ENCODE measurements at places on chromosomes 12 and 14.

- H3K36me3 ChIP-seq = peaks cover 6% of the 10 kb centered on the region
- peak overlapping the region; percentile 89 for H3K4me3 ChIP-seq
- no peaks in the 10 kb centered on the region for H3K4me1 ChIP-seq
- peak overlapping the region; percentile 9 for H3K27ac ChIP-seq
- DNase-seq = no peak
Observed at GRCh38 chr14:77458249-77458950, 507 bp downstream of the AHSA1 start.

- no peak overlapping the region for H3K4me3 ChIP-seq
- no peaks in the 10 kb centered on the region for H3K4me1 ChIP-seq
- no peaks in the 10 kb centered on the region for H3K36me3 ChIP-seq
- H3K27ac ChIP-seq = peak overlapping the region; percentile 83
Observed at GRCh38 chr14:92549105-92549858, 35.7 kb downstream of the RIN3 start.

DNA sequence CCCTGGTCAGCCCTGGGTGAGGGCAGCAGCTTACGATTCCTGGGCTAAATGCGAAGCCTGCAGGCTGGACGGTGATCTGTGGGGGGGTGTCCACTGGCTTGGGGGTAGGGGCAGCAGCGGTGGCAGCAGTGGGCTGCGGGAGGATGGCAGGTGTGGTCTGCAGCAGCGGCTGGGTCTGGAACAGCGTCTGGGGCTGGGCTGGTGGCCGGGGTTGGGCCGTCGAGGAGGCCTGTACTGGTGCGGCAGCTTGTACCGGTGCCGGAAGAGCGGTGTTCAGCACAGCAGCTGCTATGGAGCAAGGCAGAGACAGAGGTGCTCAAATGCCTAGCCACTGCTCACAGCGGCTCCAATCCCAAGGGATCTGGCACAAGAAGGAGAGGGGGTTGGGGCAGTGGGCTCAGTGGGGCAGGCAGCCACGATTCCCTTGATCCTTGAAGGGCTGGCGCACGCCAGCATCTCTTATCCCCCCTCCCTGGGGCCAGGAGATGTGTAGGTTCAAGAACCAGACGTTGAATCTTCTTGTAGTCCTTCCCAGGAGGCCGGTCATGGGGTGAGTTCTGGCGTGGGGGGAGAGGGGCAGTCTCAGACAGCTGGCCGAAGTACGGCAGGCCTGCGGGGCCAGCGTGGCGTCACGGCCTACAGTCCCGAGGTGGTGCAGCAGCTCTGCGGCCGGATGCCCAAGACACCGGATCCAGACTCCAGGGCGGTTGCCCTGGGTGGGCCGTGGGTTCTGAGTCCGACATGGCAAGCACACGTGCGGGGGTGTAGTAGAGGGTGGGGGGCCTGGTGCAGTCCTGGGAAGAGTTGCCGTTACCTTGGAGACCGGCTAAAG is 19.9 kb downstream of the POU6F1 start:
- H3K27me3 ChIP-seq = no peaks in the 10 kb centered on the region
- DNase-seq = no peak
- H3K27ac ChIP-seq = no peak overlapping the region
- H3K36me3 ChIP-seq = no peaks in the 10 kb centered on the region
- no peaks in the 10 kb centered on the region for H3K4me1 ChIP-seq

- H3K27ac ChIP-seq = no peak overlapping the region
- H3K4me1 ChIP-seq = peaks cover 2% of the 10 kb centered on the region
- H3K27me3 ChIP-seq = no peaks in the 10 kb centered on the region
- no peak for DNase-seq
- H3K4me3 ChIP-seq = no peak overlapping the region
Observed at GRCh38 chr12:101759396-101760047, 20.3 kb upstream of the SYCP3 start.

DNA sequence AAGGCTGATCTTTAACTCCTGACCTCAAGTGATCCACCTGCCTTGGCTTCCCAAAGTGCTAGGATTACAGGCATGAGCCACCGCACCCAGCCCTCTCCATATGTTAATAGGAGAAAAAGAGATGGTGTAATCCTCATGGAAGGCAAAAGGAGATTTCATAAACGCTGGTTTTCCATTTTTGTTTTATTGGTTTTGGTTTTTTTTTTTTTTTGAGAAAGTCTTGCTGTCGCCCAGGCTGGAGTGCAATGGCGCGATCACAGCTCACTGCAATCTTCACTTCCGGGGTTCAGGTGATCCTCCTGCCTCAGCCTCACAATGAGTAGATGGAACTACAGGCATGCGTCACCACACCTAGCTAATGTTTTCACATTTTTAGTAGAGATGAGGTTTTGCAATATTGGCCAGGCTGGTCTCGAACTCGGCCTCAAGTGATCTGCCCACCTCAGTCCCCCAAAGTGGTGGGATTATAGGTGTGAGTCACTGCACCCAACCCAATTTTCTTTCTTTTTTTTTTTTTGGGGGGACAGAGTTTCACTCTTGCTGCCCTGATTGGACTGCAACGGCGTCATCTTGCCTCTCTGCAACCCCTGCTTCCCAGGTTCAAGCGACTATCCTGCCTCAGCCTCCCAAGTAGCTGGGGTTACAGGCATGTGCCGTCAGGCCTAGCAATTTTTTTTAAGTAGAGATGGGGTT is 8.1 kb downstream of the PTGES3 start:
- H3K27ac ChIP-seq = no peak overlapping the region
- H3K4me1 ChIP-seq = no peaks in the 10 kb centered on the region

DNA sequence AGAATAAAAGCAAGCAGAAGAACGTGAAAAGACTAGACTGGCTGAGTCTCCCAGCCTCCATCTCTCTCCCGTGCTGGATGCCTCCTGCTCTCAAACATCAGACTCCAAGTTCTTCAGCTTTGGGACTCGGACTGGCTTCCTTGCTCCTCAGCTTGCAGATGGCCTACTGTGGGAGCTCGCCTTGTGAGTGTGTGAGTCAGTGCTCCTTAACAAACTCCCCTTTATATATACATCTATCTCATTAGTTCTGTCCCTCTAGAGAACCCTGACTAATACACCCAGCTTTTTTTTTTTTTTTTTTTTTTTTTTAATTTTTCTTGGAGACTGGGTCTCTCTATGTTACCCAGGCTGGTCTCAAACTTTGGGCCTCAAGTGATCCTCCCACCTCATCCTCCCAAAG is 46.9 kb downstream of the ACTN1 start:
- no peak overlapping the region for H3K4me3 ChIP-seq
- no peak for DNase-seq
- H3K27me3 ChIP-seq = no peaks in the 10 kb centered on the region
- H3K27ac ChIP-seq = no peak overlapping the region
- H3K4me1 ChIP-seq = peaks cover 4% of the 10 kb centered on the region

DNA sequence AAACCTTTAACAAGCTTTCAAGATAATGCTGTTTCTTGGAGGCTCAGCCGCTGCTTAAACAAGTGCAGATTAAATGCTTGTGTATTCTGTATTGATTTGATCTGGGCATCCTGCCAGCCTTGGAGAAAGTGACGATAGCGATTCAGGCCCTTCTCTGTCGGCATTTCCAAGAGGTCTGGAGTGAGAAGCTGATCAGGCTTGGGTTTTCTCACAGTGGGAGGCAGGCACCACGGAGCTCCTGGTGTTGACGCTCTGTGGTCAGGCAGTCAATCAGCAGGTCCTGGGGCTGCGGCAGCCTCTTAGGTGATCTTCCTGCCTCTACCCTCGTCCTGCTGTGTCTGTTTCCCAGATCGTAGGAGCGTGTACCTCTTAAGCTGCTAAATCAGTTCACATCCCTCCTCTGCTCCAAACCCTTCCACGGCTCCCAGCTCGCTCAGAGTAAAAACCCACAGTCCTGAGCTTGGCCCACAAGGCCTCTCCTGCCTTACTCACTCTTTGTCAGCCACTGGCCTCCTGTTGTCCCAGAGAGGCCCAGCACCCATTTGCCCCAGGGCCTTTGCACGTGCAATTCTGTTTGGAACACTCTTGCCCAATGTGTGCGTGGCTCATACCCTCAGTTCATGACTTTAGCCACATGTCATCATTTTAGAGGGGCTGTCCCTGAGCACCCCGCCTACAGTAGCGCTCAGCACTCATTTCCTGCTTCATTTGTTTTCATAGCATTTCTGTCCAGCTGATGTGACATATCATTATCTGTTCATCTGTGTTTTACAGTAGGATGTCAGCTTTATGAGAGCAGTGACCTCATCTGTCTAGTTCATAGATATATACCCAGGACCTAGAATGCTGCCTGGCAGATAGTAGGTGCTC is 155.4 kb downstream of the AACS start:
- H3K27ac ChIP-seq = no peak overlapping the region
- DNase-seq = no peak
- H3K4me3 ChIP-seq = no peak overlapping the region
- no peaks in the 10 kb centered on the region for H3K4me1 ChIP-seq

DNA sequence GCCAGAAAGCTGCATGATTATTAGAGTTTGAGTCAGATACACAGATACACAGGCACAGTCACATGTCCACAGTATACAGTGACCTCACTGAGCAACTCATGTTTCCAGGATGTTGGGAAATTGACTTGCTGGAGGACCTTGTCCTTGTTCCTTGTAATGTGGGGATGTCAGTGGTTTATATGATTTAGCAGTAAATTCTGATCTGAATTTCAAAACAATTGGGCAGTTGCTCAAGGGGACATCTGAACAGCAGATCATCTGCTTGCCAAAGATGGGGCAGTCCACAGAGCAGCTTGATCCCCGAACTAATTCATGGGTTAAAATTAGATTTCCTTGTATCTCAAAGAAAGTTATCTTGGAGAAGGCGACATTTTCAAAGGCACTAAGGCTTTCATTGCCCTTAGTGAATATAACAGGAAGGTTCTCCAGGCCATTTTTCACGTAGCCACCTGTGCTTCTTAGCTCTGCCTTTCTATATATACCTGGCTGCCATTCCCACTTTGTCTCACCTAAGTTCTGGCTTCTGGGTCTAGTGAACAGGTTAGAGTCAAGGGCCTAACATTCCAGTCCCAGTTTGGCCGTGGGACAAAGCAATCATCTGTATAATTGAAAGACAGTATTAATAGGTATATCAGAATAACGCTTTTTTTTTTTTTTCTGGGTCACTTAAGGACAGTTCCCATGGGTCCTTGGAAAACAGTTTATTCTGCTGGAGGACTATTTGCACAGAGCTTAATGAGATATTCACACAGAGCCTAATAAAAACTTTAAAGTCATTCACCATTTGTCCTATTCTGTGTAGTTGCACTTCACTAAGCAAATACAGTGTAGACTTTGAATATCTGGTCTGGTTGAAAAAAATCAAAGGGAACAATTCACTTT is 64.9 kb upstream of the STRN3 start:
- no peak overlapping the region for H3K4me3 ChIP-seq
- no peak for DNase-seq

DNA sequence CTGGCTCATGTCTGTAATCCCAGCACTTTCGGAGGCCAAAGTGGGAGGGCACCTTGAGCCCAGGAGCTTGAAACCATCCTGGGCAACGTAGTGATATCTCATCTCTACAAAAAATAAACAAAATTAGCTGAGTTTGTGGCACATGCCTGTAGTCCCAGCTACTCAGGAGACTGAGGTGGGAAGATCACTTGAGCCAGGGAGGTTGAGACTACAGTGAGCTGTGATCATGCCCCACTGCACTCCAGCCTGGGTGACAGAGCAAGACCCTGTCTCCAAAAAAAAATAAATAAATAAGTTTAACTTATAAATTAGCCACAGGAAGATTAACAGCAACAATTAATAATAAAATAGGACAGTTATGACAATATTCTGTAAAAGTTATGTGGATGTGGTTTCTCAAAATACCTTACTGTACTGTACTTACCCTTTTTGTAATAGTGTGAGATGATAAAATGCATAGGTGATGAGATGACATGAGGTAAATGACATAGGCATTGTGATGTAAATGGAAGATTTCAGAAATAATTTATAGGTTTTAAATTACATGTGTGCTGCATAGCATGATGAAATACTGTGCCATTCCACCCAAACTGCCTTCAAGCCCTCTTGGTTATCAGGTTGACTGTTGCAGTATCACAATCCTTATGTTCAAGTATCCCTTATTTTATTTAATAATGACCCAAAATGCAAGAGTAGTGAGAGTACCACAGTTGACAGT is 22.0 kb downstream of the USP15 start:
- H3K4me1 ChIP-seq = no peaks in the 10 kb centered on the region
- H3K27ac ChIP-seq = no peak overlapping the region
- H3K27me3 ChIP-seq = no peaks in the 10 kb centered on the region
- H3K4me3 ChIP-seq = no peak overlapping the region
- DNase-seq = no peak

GRCh38 chr12:101655393-101655792 is 42.0 kb upstream of the CHPT1 start:
- H3K4me3 ChIP-seq = no peak overlapping the region
- no peak for DNase-seq
- H3K36me3 ChIP-seq = no peaks in the 10 kb centered on the region
- H3K4me1 ChIP-seq = no peaks in the 10 kb centered on the region
